ENCODE measurements at places on chromosomes 2 and 18. TPM values are rescaled to one million over a fixed set of nuclear protein-coding genes. Genes with fewer than 3 reads are reported as not detected.
A peak's percentile ranks its signal among the peaks of the same experiment; 100 is the strongest.

- no peaks in the 10 kb centered on the region for H3K36me3 ChIP-seq
- peak; percentile 64 for DNase-seq
- H3K27ac ChIP-seq: peak overlapping the region; percentile 38
- H3K27me3 ChIP-seq: no peaks in the 10 kb centered on the region
- H3K4me3 ChIP-seq: no peak overlapping the region
These were observed 297.6 kb downstream of the PARD3B start for GRCh38 chr2:204842661-204843485.

DNA sequence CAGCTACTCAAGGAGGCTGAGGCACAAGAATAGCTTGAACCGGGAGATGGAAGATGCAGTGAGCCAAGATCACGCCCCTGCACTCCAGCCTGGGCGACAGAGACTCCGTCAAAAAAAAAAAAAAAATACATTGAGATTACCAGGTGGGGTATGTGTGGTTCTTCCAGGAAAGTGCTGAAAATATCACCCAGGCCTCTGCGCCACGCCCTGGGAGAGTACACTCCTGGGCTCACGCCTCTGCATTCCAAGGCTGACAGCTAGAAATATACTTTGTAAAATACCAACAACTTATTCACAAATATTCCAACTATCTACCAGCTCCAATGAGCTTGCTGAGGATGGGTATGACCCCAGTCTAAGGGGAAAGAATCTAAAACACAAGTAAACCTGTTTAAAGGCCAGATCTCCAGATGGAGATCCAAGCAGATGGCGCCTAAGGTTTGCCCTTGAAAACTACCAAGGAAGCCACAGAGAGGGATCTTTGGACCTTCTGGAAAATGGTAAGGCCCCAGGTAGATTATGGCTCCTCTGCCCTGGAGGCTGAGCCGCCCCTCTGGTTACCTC is 21.6 kb upstream of the B3GNT7 start:
- no peaks in the 10 kb centered on the region for H3K36me3 ChIP-seq
- no peaks in the 10 kb centered on the region for H3K27me3 ChIP-seq
- no peak for DNase-seq
- peak overlapping the region; percentile 46 for H3K27ac ChIP-seq
- peaks cover 20% of the 10 kb centered on the region for H3K4me1 ChIP-seq

GRCh38 chr18:10045296-10045891 is 131.6 kb downstream of the VAPA start:
- H3K27ac ChIP-seq: no peak overlapping the region
- no peaks in the 10 kb centered on the region for H3K27me3 ChIP-seq
- DNase-seq: no peak
- H3K4me1 ChIP-seq: peaks cover 8% of the 10 kb centered on the region
- H3K36me3 ChIP-seq: no peaks in the 10 kb centered on the region

DNA sequence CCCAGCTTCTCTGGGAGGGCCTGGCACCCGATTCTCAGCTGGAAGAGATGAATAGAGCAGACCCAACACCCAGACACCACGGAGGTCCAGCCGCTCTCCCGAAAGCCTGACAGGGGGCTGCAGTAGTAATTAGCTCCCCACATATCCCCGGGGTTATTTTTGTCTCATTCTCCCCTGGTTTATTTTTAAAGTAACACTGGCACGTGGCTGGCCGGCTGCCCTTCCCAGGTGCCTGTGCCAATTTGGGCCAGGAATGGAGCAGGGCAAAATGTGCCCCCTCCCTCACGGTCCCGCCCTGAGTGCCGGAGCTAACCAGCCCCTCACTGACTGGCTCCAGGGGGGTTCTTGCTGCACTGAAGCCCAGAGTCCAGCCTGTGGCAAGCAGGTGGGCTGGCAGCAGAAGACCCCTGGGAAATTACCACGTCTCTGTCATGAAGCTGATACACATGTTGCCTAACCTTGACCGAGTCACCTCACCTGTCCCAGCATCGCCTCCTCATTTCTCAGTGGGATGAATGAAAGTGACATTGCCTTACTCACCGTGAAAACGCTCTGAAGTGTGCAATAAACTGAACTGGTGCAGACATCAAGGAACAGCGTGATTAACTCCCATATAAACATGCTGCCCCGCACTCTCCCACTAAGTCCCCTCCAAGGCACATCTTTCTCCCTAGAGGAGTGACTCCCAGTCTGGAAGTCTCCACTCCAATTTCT is 18.4 kb downstream of the KCNK3 start:
- DNase-seq: no peak
- no peak overlapping the region for H3K4me3 ChIP-seq
- H3K36me3 ChIP-seq: no peaks in the 10 kb centered on the region
- H3K4me1 ChIP-seq: peaks cover 52% of the 10 kb centered on the region

DNA sequence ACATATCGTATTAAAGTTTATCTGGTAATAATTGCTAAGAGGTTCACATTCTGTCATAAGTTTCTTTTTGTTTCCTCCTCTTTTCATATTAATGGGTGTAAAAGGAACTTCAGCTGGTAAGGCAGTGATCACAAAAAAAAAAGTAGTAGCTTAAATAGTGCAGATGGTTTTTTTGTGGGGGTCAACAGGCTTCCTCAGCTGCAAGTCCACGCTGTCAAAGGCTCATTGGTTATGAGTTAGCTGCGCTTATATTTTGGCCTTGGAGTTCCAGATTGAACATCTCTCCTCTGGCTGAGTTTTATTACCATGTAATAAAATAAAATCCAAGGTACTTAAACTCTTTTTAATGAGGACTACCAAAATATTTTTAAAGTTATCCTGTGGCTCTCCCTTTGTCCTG is 277.0 kb upstream of the ZEB2 start:
- H3K36me3 ChIP-seq: no peaks in the 10 kb centered on the region
- no peak overlapping the region for H3K4me3 ChIP-seq
- DNase-seq: no peak
- no peaks in the 10 kb centered on the region for H3K27me3 ChIP-seq
- H3K27ac ChIP-seq: no peak overlapping the region
- H3K4me1 ChIP-seq: no peaks in the 10 kb centered on the region

Gene SLC38A11
- 5.1 TPM for total RNA-seq

Gene BOLA3
- 43.8 TPM for total RNA-seq

Gene RTP5
- total RNA-seq: not detected
